ENCODE measurements at places on chromosomes 5 and 9.

- DNase-seq = peak; percentile 17
Observed at GRCh38 chr5:133643365-133643764, 31.0 kb upstream of the FSTL4 start.

DNA sequence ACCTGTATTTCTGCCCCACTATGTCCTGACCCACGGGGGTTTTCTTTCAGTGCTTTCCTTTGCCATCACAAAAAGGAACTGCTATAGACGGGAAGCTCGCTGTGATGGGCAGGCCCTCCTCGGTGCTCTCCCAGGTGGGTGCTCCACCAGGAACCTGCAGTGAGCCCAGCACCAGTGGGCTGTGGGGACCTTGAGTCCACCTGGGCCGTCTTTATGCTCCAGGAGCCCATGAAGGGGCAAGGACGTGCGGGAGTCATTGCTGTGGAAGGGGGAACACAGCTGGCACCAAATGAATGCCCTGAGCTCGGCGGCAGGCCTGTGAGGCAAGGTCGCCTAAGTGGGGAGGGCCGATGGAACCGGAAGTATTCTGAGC is 36.7 kb upstream of the SLC6A3 start:
- no peak for DNase-seq

DNA sequence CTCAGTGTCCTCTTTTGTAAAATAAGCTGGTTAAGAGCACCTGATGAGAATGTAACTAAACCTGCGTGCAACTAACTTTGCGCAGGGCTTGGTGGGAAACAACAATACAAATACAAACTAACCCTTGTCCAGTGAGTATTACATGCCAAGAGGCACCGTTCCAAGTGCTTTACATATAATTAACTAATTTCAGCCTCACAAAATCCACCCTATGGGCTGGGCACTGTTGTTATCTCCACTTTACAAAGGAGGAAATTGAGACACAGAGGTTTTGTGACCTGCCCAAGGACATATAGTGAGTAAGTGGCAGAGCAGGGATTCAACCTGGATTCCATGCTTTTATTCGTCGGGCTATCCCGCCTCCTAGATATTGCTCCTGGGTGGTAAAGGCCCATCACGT is 26.2 kb upstream of the TNIP1 start:
- DNase-seq = no peak

GRCh38 chr5:115875447-115875846 is 33.7 kb downstream of the AP3S1 start:
- DNase-seq = no peak

GRCh38 chr5:125528881-125529280 is 782.4 kb upstream of the ZNF608 start:
- DNase-seq = peak; percentile 33
